Right forelimb (tissue), 1 donor: ENCODE measurements at places on chromosomes 16 and 17.
A peak's percentile ranks its signal among the peaks of the same experiment; 100 is the strongest.

GRCh38 chr16:17633181-17633951 lies 162.6 kb upstream of the XYLT1 start:
- no peak for DNase-seq

- DNase-seq: no peak
Measured at GRCh38 chr16:63981639-63982038, 1140.2 kb downstream of the CDH11 start.

DNA sequence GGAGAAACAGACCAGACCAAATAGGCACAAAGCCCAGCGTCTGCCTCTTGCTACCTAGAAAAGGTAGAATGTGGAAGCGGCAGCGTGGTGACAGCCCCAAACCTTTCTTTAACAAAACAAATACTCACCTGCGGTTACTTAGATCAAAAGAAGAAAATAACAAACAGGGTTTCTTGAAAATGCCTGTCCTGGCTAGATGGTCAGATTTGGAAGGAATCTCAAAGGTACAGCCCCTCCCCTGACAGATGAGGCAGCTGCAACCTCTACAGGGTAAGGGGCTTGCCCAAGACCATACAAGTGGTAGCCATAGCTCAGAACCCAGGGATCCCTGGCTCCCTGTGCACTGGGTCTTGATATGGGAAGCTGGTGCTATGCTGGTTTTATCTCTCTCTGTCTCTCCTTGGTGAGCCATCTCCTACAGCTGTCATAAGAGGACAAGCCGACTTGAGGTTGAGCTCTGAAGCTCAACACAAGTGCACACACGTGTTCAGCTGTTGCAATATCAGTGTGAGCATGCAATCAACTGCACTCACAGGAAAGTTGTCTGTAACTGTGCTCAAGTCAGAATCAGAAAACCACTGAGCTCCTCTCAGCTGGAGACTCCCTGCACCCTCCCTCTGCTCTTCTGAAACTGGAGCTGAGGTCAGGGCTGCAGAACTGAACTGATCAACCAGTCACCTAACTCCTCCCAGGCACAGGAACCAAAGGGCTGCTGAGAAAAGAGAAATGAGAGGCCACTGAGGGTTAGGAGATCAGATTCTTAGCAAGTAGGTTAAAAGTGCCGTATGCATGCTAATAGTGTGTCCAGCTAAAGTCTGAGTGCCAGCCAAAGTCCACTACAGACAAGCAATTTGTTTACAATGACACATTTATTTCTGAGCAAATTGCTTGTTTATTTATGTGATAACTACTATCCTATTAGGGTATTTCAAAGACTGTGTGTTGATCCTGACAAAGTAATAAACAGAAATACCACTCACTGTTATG lies 6.1 kb upstream of the RNF157 start:
- no peak for DNase-seq

DNA sequence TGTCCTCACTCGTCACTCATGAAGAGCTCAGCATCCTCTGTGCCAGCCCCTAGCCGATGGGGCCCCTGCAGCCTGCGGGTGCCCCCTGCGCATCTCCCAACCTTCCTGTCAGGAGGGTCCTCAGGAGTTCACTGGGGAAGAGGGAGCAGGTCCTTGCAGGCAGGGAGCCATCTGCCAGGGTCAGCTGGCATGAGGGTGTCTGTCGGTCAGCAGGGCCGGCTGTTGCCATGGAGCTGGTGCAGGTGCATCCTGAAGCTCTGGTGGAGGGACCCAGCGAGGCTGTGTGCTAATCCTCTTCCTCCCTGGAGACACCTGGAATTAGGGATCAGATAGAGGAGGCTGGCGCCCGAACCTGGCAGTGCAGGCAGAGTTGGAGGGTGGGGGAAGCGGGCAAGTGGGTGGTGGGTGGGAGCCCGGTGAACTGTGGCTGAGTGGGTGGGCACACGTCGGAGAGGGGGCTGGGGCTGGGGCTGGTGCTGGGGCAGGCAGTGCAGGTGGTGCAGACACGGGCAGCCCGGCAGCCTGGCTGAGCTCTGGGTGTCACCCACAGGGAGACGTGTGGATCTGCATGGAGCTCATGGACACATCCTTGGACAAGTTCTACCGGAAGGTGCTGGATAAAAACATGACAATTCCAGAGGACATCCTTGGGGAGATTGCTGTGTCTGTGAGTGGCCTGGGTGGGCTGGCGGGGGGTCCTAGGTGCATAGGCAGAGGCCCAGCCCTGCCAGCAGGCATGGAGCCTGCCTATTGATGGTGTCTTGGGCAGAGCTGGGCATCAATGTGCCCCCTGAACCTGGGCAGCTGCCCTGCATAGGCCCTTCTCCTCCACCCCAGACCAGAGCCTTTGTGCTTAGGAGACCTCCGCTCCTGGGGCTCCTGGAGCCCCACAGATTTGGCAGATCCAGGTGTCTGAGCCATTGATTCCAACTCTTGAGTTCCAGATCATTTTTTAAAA lies 17.4 kb downstream of the MAP2K3 start:
- DNase-seq: no peak

- DNase-seq: no peak
Measured at GRCh38 chr16:1210461-1210860, 14.6 kb downstream of the TPSG1 start.

GRCh38 chr17:50675627-50676026 lies 32.1 kb downstream of the ANKRD40 start:
- DNase-seq: no peak

GRCh38 chr17:2087597-2088211 lies 32.8 kb downstream of the HIC1 start:
- peak; percentile 55 for DNase-seq

GRCh38 chr17:13076905-13077304 lies 59.1 kb upstream of the ELAC2 start:
- DNase-seq: no peak

GRCh38 chr17:7079581-7080455 lies at the start of gene CLEC10A:
Gene CLEC10A, minus strand, starts transcription at chr17:7080251. Its CDS starts 1,439 bp downstream, at chr17:7078812.
- no peak for DNase-seq

DNA sequence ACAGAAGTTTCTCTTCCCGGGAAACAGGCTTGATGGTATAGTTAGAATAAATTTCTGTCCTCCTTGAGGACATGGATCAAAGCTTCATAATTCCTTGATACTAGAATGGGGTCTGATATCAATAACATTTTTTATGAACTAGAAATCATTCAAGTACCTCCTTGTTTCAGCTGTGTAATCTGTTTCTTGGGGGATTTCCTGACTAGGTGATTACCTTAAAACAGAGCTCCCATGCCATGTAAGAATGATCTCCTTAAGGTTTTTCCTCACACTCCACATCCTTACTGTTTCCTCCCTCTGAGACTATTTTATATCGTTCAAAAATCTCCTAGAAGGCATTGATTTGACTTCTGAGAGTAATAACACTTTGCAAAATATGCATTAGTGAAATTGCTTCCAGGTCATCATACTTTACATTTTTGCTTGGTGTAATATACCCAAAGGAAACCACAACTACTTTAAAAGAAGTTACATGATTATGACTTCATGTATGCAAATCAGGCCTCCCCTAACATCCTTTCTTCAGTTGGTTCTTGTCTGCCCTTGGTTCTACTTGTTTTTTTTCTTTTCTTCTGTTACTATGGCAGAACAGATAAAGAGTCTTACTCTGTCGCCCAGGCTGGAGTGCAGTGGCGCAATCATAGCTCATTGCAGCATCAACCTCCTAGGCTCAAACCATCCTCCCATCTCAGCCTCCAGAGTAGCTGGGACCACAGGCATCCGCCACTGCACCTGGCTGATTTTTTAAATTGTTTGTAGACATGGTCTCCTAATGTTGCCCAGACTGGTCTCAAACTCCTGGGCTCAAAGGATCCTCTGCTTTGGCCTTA lies 388.8 kb downstream of the ZFHX3 start:
- DNase-seq: no peak

DNA sequence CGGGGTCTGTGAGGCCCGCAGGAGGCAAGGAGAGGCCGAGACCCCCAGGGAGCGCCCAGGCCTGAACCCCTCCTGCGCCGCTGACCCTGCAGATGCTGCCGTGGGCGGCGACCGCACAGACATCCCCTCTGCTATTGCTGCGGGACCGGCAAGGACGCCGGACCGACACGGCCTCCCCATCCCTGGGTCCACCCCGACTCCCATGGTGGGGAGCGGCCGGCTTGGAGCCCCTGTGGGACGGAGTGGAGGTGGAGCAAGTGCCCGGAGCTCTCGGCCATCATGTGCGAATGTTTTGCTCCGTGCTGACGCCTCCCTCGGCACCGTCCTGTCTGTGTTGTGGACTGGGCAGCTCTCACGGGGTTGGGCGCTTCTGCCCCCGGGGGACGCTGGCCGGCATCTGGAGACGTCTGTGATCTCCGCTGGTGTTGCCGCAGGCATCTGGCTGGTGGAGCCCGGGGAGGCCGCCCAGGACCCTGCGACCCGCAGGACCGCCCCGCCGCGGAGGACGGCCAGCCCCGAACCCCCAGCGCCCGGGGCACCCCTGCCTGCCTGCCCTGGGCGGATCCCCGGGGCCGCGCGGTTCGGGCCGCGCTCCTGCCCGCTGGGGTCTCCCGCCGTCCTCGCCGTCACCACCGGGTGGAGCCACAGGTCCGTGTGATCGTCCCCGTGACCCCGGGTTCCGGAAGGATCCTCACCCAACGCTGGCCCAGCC lies 12.8 kb upstream of the GNG13 start:
- DNase-seq: peak; percentile 77

- peak; percentile 73 for DNase-seq
Measured at GRCh38 chr17:77322514-77323412, 182.0 kb downstream of the SEC14L1 start.

DNA sequence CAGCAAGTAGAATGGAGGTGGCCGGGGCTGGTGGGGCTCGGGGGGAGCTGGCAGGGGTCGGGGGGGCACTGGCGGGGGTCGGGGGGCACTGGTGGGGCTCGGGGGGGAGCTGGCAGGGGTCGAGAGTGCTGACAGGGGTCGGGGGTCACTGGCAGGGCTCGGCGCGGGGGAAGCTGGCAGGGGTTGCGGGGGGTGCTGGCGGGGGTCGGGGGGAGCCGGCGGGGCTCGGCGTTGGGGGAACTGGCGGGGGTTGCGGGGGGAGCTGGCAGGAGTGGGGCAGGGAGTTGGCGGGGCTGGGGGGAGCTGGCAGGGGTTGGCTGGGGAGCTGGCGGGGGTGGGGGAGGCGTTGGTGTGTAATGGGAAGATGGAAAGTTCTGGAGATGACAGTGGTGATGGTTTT lies 25.1 kb downstream of the CCDC57 start:
- no peak for DNase-seq

DNA sequence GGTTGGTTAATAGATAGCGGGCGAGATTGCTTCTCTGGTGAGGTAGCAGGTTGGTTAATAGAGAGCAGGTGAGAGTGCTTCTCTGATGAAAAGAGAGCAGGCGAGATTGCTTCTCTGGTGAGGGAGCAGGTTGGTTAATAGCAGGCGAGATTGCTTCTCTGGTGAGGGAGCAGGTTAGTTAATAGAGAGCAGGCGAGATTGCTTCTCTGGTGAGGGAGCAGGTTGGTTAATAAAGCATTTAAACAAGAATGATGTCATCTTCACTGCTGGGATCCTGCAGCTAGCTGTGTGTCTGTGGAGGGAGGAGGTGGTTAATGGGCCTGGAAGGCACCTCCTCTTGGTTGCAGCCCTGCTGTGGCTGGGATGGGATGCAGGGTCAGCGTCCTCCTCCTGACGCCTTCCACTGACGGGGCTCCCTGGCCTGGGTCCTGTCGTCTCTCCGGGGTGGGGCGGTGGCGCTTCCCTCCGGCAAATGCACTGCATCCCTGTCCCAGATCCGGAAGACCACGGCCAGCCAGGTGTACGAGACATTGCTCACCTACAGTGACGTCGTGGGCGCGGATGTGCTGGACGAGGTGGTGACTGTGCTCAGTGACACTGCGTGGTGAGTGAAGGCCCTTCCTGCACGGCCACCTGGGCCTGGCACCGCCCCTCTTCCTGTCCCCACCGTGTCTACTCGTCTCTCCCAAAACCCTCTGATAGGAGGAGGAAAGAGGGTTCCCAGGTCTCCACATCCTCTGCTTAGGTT lies 99.2 kb upstream of the ZNF750 start:
- DNase-seq: peak; percentile 40

DNA sequence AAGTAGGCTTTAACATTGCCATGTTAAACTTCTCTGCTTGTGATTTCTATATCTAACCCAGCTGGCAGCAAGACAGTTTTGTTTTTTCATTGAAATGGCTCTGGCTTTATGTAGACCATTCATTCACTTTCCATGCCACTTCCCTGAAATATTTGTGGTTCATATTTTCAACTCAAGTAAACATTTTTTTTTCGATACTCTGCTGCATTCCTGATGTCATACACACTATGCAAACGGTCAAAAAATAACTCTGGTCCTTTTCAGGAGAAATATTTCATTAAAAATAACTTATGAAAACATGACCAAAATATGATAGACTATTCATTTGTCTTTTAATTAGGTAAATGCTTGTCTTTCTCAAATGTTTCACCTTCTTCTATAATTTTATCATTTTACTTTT lies 116.3 kb downstream of the USP22 start:
- no peak for DNase-seq

GRCh38 chr17:80667462-80668277 lies 123.0 kb downstream of the RPTOR start:
- no peak for DNase-seq

DNA sequence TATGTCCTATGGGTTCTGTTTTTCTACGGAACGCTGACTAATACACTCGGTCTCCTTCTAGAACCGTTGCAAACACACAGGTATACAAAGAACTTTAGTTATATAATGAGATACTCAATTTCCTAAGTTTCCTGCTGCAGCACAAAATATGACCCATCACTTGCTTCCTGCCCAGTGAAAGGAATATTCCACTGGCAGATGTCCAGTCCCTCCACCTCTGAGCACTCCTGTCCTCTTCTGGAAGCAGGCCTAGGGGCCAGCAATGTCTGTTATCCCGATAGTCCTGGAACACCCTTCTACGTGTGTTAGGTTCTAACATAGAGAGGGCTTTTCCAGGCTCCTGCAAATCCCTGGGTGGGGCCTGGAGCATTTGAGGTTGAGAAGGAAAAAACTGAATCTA lies 32.7 kb downstream of the ADAMTS18 start:
- no peak for DNase-seq

GRCh38 chr16:21162661-21163151 lies 4.2 kb downstream of the LDAF1 start:
- no peak for DNase-seq

- DNase-seq: peak; percentile 87
Measured at GRCh38 chr17:48593840-48594537, 410 bp upstream of the HOXB5 start.

DNA sequence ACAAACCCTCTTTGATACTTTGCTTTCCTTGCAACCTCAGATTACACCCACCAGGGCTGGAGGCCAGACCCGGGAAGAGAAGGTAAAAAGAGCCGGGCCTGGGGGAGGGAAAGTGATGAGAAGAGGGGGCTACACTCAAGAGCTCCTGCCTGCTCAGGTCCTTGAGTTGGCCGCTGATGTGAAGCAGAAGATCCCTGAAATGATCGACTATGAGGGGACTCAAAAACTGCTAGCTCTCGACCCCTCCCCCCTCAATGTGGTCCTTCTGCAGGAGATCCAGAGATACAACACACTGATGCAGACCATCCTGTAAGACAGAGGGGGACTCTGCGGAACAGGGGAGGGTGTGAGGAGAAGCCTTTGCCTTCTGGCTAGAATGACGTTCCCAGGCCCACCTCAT lies 2.8 kb upstream of the KDM6B start:
- DNase-seq: no peak
